ENCODE measurements at places on chromosomes 5 and 9.

- no peak for DNase-seq
Measured at GRCh38 chr9:14061936-14062585, 251.9 kb downstream of the NFIB start.

DNA sequence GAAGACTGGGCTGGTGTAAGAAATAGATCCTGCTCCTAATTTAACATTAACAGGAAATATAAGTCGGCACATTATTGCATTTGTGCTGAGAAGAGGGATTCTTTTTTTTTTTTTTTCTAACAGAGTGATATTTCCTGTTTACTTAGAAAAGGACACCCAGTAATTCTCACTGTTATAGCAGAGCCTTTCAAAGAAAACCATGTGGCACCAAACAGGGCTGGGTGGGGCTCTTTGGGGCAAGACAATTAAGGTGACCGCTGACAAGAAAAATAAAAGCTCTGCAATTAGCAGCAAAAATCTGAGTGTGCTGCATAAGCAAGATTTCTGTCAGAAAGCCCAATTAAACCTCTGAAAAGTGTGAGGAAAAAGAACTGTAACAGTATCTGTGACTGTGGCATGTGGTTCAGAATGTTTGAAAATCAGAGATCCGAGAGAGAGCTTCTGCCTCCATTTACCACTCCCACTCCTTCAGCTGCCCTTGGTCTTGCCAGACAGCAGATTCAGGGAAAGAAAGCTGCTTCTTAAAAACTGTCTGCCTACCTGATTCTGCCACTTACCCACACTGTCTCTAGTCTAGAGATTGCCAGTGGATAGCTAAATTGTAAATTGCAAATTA, 77.1 kb upstream of the IQGAP2 start:
- peak; percentile 86 for DNase-seq

DNA sequence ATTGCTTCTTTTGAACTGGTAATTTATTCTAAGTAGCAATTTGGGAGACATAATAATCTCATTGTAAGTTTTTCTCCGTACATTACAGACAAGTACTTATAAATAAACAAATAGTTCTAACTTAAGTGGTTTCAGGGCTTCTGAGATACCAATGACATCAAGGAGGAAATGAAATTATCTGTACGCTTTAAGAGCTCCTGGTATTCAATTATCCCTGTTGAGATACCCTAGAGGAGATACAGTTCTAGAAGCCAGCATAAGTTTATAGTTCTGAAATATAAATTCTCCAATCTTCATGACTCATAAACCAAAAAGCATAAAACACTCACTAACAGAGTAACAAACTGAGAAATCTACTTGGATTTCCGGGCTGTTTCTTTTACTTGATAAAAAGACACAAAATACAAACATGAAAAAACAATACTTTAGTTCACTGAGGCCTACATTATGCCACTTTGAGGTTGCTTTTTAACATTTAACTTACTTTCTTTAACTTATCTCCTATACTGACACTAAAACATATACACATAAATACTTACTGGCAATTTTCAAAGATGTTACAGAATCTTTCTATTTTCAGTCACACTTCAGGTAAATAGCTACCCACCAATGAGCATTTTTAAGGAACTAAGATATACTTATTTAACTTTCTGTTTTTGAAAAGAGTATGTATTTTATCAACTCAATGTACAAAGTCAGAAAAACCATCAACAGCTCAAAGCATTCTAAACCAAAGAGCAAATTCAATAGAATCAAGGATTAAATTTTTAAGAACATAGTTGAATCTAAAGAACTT, 7.5 kb downstream of the DCTN4 start:
- DNase-seq, result no peak

- DNase-seq, result peak; percentile 72
Measured at GRCh38 chr5:102755686-102756371, 724 bp downstream of the PAM start.

- DNase-seq, result no peak
Measured at GRCh38 chr5:10304932-10305331, 2.8 kb downstream of the CMBL start.

- no peak for DNase-seq
Measured at GRCh38 chr5:57324181-57324580, 150.3 kb downstream of the GPBP1 start.

GRCh38 chr5:141743866-141744272, 61.8 kb upstream of the ARAP3 start:
- DNase-seq, result no peak

DNA sequence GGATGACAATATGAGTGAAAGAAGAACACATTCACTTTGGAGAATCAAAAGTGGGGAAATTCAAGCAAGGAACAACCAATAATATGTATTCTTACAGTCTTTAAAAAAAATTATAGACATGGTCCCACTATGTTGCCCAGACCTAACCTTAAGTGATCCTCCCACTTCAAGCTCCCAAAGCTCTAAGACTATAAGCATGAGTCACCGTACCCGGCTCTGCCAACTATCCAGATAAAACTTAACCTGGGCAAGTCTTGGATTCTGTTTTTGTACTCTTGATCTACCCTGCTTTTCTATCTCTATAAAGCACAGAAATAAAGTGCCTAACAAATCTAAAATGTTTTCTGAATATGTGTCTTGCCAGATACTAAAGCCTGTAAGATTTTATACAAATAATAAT, 30.9 kb downstream of the CEMIP2 start:
- no peak for DNase-seq

DNA sequence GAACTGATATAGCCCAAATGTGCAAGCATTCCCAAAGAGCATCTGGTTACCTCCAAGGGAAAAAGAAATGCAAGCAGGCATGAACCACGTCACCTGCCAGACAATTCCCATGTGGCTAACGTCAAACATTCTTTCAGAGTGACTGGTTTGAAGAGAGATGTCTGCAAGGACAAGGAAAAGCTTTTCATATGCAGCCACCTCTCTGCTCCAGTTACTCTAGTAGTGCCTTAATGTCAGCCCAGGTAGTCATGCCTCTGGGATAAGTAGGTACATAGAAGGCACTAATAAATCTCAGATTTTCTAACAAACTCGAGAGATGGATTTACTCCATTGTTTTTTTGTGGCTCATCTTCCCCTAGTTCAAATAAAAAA, 96.8 kb upstream of the IFNK start:
- DNase-seq, result no peak

GRCh38 chr9:90919883-90920282, 118.3 kb downstream of the SYK start:
- no peak for DNase-seq

GRCh38 chr5:50653946-50654345, 12.5 kb upstream of the PARP8 start:
- no peak for DNase-seq

- no peak for DNase-seq
Measured at GRCh38 chr5:92991581-92992067, 589.4 kb downstream of the NR2F1-AS1 start.

DNA sequence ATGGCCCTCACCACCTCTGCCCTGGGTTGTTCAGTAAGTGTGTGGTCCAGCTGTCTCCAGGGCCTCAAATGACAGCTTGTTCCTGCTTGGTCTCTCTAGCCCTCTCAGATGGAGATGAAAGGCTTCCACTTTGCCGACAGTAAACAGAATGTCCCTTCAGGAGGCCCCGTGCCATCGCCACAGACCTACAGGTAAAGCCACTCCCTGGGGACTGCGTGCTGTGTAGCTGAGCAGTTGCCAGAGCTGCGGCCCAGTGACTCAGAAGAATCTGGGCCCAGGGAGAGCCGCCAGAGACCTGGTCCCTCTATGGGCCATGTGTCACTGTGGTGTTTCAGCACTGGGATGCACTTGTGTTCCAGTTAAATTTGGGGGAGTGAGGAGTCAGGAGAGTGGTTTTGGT, 10.6 kb upstream of the POMT1 start:
- no peak for DNase-seq

DNA sequence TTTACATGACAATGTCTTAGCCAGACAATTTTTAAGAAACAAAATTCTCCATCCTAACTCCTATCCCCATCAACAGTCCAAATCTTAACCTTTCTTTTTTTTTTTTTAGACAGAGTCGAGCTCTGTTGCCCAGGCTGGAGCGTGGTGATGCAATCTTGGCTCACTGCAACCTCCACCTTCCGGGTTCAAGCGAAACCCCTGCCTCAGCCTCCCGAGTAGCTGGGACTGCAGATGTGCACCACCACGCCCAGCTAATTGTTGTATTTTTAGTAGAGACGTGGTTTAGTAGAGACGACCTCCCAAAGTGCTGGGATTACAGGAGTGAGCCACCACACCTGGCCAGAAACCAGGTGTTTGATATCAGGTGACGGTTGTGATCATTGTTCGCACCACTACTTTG, 10.2 kb downstream of the ABL1 start:
- no peak for DNase-seq

DNA sequence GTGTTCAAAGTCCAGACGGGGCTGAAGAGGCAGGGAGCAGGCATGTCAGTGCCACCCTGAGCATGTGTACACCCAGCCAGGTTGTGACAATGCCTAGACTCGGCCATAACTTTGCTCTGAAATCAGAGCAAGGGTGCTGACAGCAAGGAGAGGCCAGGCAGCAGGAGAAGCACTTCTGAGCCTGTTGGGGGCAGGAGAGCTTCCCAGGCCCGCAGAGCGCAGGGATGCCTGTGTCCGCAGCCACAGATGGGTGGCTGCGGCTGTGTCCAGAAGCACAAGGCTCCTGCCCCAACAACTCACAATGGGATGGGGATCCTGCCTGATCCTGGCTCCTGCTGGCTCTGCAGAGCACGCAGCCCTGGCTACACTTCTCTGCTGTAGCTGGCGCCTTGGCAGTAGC, 373.9 kb downstream of the CHSY3 start:
- DNase-seq, result no peak

GRCh38 chr9:129552064-129552463, 68.8 kb downstream of the C9orf50 start:
- DNase-seq, result no peak

DNA sequence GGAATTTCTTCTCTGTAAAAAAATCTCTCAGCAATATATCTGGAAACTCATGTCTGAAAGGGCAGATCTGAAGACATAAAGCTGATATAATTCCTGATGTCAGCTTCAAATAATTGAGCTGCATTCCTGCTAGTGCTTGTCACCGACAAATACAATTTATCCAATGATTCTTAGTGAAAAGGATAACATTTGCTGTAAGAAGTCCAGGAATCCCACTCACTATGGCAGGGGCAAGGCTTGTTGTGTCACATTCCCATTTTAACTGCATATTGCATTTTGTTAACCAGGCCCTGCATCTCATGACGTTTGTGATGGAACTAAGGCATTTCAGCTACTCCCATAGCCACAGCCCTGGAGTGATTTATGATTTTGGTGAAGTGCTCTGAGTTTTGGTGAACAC, 160.1 kb upstream of the DAB2 start:
- no peak for DNase-seq

- no peak for DNase-seq
Measured at GRCh38 chr9:16030528-16031185, 477.8 kb downstream of the CCDC171 start.

DNA sequence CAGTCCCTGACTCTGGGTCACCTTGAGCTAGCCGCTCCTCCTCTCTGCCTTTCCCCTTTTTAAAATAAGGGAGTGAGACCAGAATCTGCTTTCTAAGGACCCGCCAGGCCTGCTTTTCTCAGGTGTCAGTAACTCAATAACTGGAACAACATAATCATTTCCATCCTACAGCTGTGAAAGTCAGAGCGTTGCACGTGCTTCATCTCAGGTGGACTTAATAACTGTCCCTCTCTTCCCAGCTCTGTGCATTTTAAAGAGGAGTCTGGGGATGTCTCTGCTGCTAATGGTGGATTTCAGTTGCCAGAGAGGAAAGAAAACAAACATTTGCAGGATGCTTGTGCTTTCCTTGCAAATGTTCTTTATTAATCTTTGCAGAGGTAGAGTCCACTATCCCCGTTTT, 93.7 kb downstream of the PCDH1 start:
- no peak for DNase-seq

DNA sequence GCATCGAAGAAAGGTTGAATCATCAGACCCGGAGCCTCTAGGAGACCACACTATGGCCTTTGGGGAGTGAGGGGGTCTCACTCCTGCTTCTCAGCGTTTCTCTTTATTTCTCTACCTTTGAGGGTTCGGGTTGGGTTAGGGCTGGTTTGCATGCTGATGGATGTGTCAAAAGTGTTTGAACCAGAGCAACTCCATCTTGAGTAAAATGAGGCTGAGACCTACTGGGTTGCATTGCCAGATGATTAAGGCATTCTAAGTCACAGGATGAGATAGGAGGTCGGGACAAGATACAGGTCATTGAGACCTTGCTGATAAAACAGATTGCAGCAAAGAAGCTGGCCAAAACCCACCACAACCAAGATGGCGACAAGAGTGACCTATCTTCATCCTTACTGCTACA, 44.9 kb upstream of the TCF7 start:
- no peak for DNase-seq

- no peak for DNase-seq
Measured at GRCh38 chr5:34476941-34477565, 179.1 kb upstream of the RAI14 start.

DNA sequence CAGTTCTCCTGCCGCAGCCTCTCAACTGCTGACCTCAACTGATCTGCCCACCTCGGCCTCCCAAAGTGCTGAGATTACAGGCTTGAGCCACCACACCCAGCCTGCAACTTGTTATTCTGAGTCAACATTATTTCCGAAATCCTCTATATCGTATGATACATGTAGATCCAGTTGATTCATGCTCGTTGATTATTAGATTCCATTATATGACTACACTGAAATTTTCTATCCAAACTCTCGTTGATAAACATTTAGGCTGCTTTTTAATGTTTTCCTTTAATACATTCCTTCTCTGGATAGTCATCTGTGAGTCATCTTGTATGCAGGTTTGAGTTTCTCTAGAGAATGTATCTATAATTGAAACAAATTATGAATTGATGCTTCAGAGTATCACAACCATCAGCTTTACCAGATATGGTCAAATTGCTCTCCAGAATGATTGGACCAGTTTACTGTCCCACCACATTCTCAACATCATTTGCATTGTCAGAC, 4.1 kb downstream of the CDK7 start:
- DNase-seq, result no peak

DNA sequence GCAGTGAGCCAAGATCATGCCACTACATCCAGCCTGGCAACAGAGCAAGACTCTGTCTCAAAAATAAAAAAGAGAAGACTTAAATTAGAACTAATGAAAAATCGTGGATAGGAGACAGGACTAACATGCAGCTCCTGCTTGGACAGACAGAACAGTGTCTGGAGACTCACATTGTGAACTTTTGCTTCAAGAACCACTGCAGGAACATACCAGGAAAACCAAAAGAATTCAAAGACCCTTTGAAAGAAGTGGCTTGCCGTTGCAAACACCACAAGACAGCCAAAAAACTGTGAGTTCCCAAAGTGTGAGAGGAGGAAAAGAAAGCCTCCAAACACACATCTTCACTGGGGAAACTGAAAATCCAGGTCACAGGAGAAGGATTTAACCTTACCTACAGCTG, 48.8 kb upstream of the SNAPC3 start:
- DNase-seq, result no peak

DNA sequence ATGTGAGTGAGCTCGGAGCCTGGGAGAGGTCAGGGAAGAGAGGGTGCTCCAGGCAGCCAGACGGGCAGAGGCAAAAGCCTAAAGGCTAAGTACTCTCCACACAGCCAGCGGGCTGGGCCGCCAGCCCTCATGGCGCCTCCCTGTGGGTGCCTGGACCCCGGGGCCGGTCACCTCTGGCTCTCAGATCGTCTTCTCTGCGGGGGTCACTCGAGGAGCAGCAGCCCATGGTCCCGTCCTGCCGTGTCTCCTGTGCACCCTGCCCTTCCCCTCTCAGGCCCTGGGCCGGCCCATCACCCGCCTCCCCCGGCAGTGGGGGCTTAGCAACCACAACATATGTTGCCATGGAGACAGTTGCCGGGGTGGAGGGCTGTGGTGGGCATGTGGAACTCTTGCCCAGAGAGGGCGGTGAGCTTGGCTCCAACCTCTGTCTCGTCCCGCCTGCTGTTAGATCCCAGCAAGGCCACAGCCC, 4.2 kb downstream of the AK1 start:
- DNase-seq, result no peak

GRCh38 chr5:78243091-78243490, 51.4 kb downstream of the AP3B1 start:
- DNase-seq, result no peak
